ENCODE measurements at places on chromosomes 16 and 17.

- no peak for DNase-seq
Observed at GRCh38 chr16:56355221-56355620, 70.1 kb downstream of the AMFR start.

DNA sequence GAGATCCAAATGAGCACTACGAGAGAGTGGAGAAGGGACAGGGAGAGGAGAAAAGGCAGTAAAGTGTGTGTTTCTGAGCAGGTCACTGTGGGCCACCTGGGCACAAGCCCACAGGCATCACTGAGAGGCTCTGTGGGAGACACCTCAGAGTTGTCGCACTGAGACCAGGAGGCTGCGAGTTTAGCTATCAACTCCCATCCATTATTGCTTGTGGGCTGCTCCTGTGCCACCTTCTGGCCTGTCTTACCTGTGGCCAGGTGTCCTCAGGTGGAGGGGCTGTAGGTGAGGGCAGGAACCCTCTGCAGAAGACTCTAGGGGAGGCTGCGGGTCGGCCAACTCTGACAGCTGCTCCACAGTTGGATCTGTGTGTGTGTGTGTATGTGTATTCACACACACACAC is 2.5 kb upstream of the PRR29 start:
- no peak for DNase-seq

GRCh38 chr17:76272541-76273444 is 7.6 kb downstream of the UBALD2 start:
- DNase-seq: no peak

DNA sequence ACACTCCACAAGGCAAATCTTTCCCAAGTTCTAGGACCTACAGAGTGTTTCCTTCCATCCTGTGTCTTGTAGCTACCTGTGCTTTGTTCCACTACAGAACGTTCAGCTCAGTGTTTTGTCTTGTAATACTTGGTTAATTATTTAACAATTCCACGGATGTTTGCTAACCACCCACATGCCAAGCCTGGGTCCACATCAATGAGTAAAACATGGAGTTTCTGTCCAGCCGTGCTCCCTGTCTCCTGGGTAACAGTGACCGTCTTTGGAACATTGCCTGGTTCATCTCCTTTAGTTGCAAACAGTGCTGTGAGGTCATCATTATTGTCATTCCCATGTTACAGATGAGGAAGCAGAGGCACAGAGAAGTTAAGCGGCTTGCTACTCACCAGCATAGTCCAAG is 41.3 kb downstream of the IRF8 start:
- no peak for DNase-seq

GRCh38 chr17:80224683-80225082 is 4.5 kb downstream of the SLC26A11 start:
- no peak for DNase-seq

DNA sequence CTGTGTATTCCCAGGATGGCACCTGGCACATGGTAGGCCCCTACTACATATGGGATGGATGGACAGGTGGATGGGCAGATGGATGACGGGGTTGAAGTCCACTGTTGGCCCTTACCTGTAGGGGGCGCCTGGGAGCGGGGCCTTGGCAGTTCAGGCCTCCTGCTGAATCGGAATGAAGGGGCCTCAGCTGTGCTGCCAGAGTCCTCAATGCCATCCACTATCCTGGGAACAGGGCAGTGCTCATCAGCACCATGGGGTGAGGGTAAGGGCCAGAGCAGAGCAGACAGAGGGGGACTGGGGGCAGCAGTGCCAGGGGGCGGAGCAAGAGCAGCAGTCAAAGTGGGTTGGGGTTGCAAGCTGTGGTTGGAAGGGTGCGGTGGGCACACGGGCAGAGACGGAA is 8.3 kb upstream of the RAB5C start:
- DNase-seq: no peak

- no peak for DNase-seq
Observed at GRCh38 chr17:5618476-5618875, 34.2 kb upstream of the NLRP1 start.

DNA sequence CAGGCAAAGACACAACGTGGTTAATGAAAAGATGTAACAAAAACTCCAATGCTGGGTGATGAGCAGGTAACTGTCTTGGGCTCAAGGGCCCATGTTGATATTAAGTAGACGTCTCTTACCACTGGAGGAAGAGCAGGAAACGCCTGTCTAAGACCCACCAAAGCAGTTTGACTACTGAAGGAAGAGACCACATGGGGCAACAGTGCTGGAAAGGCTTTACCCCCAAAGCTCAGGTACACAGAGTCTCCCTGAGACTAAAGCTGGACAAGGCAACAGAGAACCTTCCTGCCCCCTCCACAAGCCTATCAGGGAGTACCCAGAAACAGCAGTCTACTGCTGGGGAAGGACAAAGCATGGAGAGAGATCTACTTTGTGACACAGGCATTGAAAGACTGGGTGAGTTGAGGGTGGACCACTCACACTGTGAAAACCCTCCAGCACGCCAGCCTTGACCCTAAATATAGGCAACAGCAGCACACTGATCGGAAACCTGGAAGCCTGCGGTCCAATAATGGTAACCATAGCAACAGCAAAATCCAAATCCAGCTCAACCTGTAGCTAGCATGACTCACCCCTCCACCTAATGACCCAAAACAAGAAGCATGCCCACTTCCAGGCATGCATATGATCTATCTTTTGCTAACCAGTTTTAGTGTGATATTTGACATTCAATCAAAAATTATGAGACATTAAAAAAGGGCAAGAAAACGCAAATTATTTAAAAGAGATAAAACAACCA is 270.5 kb upstream of the SDK2 start:
- DNase-seq: no peak

DNA sequence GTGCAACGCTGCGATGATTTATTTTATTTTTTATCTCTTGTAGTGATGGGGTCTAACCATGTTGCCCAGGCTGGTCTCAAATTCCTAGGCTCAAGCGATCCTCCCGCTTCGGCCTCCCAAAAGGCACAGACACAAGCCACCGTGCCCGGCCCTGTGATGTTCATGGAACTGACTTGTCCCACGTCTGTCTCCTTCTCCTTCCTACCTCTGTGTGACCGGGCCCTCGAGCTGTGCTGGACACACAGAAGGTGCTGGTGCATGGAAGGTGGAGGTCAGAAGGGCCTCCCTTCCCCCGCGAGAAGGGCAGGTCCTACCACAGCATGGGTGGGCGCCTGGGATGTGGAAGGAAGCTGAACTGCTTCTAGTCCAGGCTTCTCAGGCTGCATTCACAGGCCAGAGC is 88.0 kb downstream of the SEC14L1 start:
- no peak for DNase-seq

DNA sequence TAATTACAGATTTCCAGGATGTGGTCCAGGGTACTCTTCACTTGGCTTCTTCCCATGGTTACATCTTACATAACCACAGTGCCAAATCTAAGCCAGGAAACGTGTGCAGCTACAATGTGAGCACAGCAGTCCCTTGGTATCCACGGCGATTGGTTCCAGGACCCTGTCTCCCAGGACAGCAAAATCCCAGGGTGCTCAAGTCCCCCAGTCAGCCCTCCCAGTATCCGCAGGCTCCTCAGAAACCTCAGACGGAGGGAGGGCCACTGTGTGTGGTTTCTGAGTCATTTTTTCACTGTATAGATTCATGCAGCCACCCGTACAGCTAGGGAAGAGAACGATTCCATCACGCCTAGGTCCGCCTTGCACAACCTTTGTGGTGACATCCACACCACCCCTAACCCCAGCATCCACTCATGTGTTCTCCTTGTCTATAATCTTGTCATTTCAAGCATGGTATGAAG is 11.1 kb upstream of the ATP2C2 start:
- DNase-seq: no peak

DNA sequence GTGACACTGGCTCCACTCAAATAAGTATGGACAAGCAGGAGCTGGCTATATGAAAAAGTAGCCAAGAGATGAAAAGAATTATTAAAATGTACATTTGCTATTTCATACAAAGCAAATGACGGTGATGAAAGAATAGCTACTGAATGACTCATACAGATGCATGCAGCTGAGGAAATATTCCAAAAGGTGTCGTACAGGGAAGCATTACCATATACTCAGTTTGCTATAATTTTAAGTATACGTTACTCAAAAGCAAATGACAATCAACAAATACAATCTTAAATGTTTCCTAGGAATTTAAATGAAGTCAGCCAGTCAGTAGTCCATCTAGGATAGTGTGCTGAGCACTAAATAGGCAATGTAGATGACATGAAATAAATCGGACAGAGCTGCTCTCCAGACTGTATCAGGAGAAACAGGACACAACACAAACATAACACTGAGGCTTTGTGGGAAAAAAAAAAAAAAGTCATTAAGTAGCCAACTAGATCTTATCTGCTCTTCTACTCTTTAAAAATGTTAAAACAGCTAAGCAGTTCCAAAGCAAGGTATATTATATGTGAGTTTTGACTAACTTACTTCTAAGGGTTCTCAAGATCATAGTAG is 65.0 kb downstream of the NCOR1 start:
- no peak for DNase-seq

- DNase-seq: no peak
Observed at GRCh38 chr16:72649254-72649944, 398.5 kb downstream of the ZFHX3 start.

DNA sequence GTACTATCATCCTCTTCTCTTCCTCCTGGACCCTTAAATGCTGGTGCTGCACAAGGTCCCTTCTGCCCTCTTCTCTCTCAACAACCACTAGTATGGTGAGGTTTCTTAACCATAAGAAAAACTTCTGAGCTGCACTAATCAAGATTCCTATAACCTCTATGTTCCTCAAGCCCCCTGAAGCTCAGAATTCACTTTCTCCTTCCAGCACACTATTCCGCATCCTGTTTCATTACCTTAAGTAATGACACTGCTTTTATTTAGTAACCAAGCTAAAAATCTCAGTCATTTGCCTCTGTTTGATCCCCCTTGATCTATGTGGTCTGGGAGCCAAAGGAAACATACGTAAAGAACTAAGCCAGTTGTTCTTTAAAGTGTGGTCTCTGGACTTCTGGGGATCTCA is 20.1 kb downstream of the KANSL1 start:
- no peak for DNase-seq

DNA sequence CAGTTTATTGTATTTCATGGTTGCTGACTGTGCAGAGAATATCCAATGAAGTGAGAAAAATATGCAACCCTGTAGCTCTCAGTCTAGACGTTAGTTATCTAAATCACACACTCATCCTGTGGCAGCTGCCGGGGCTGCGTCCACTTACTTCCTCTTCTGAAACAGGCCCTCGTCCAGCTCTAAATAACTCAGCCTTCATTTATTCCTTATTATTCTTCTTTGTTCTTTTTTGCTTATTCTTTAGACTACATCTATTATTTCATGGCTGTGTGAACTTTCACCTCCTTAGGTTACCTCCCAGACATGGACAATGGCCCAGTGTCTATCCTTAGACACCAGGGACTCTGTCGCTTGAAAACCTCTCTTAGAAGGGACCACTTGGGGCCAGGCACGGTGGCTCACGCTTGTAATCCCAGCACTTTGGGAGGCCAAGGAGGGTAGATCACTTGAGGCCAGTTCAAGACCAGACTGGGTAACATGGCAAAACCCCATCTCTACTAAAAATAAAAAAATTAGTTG is 3.4 kb upstream of the THUMPD1 start:
- no peak for DNase-seq

- DNase-seq: peak; percentile 19
Observed at GRCh38 chr17:62793919-62794665, 14.0 kb downstream of the MARCHF10 start.

DNA sequence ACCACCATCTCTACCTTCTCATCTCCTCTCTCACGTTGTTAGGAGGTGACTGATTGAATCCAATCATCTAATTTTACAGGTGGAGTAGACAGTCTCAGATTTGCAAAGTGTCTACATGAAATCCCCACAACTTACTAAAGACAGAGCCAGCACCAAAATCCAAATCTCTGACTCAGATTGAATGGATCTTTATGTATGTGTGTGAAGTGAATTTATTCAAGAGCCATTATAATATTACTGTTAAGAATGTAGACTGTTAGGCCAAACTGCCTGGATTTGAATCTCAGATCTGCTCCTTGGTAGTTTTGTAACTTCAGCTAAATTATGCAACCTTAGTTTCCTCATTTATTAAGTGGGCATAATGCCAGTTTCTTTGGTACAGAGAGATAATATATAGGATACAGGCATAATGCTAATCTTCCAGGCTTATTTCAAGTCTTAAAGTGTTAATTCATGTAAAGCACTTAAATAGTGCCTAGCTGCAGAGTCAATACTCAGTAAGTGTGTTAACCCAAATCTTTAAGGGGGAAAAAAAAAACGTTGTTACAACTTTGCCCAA is 12.7 kb downstream of the CNEP1R1 start:
- no peak for DNase-seq

DNA sequence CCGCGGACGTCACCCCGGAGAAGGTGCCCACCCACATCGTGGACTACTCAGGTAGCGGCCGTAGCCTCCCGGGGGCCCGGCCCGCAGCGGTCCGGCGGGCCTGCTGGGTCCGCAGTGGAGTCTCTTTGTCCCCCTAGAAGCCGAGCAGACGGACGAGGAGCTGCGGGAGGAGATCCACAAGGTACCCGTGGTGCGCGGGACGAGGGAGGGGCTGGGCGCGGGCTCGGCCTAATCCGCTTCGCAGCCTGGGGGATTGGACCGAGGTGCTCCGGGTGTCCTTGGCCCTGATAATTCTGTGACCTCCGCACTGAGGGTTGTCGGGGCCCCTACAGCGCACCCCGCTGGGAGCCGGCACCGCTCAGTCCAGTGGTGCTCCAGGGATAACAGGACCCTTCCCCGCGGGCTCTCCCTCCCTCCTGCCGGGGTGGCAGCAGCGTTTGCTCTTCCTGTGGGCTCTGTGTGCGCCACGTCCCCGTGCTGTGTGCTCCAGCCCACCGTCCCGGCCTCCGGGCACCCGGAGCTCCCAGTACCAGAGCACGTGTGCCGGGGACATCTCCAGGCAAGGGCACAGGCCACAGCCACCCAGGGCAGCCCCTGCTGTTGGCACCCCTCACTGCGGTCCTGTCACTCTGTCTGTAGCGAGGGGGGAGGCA is 713 bp downstream of the RHOT2 start:
- DNase-seq: no peak

DNA sequence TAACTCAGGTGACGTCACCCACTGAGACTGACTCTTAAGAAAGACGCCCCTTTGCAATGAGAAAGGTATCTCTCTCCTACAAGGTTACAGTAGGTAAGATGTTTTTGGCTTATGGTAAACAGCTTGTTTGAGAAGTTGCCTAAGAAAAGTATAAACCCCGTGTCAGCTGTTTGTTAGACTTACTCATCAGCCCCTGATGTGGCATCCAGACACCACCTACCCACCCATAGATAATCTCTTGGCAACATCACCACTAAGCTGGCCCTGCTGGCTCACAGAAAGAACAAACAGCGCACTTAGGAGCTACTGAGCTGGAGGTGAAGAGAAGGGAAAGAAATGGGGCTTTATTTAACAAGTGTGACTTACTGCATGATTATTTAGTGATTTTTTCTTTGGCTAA is 121.0 kb downstream of the PARN start:
- peak; percentile 48 for DNase-seq

- no peak for DNase-seq
Observed at GRCh38 chr16:81116285-81116684, 20.1 kb upstream of the GCSH start.

DNA sequence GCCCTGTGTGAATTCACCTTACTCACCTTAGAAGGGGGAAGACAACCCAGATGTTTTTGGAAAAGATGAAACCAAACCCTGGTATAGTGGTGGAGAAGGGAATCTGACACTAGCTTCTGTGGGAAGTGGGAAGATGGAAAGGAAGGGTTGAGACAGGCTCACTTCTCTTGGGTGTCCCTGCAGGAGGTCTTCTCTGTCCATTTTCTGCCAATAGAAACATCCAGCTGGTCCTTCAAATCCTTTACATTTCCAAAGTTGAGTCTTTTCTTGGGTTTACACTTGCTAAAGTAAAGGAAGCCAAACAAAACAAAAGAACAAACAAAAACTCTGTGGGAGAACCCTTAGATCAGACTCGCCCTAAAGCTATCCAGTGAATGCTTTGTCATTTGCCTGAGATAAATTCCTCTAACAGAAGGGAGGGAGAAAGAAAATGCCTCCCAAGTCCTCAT is 10.2 kb downstream of the HOXB1 start:
- DNase-seq: no peak
